ENCODE measurements at places on chromosomes 1 and 21.

DNA sequence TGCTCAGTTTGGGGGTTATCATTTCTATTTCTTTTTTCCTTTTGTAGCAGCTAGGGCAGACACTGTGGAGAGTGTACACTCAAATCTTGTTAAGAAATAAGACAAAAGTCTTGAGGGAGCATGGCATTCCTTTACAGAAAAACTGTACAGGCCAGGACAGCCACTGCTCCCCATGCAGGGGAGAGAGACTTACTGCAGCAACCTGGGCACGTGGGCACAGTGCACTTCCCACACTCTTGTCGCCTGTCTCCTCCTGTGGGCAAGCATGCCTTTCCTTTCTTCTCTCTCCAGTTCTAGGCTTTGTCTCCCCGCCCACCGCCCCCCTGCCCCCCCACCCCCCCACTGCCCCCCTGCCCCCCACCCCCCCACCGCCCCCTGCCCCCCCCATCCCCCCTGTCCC lies 51.9 kb downstream of the PHC2 start:
- no peak for DNase-seq

- DNase-seq: no peak
Measured at GRCh38 chr1:89953929-89954328, 41.0 kb upstream of the ZNF326 start.

GRCh38 chr1:179984942-179985341 lies 30.3 kb downstream of the CEP350 start:
- DNase-seq: no peak

DNA sequence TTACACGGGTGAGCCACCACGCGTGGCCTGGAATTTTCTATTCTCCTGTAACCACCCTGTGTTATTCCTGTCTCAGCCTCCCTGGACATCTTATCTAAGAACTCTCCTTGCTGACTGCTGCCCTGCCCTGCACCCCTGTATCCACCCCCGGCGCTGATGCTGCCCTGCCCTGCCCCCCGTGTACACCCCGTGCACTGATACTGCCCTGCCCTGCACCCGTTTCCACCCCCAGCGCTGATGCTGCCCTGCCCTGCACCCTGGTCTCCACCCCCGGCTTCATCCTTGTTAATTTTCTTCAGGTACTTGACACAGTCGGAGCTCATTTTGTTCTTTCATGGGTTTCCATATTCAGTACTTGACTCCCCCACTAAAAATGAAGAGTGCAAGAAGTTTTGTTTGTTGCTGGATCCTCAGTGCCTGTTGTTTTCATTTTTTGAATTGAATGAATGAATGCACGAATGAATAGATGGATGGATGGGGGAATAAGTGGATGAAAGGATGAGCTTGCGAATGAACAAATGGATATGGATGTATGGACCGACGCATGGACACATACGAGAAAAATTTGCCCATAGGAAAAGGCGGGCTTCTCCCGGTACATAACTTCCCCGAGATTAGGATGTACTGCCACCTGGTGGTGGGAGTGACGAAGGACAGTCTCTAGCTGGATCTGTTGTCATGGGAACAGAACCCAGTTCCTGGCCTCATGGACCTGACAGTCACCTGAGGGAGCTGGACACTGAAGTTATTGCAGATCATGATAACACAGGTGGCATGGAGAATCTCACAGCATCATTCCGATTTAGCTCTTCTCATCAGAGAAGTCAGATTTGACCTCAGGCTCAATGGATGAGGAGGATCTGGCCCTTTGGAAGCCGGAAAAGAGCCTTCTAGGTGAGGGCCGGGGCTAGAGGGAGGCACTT lies 14.9 kb downstream of the AADACL4 start:
- DNase-seq: peak; percentile 29

DNA sequence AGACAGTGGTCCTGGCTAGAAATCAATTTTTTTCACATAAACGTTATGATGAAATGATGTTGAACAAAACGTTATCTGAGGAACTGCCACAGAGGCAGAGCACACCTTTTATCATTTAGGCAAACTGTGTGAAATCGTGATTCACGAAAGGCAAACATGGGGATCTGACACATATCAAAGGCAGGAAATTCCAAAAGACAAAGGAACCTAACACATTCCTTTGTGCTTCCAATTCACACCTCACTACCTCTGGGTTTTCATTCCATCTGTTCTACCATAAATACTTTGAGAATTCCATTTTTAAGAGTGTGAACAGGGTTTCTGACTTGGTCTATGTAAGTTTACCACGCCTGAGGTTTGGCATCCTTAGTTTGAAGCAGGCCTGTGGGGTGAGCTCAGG lies 119.5 kb upstream of the KRTAP19-8 start:
- DNase-seq: no peak

DNA sequence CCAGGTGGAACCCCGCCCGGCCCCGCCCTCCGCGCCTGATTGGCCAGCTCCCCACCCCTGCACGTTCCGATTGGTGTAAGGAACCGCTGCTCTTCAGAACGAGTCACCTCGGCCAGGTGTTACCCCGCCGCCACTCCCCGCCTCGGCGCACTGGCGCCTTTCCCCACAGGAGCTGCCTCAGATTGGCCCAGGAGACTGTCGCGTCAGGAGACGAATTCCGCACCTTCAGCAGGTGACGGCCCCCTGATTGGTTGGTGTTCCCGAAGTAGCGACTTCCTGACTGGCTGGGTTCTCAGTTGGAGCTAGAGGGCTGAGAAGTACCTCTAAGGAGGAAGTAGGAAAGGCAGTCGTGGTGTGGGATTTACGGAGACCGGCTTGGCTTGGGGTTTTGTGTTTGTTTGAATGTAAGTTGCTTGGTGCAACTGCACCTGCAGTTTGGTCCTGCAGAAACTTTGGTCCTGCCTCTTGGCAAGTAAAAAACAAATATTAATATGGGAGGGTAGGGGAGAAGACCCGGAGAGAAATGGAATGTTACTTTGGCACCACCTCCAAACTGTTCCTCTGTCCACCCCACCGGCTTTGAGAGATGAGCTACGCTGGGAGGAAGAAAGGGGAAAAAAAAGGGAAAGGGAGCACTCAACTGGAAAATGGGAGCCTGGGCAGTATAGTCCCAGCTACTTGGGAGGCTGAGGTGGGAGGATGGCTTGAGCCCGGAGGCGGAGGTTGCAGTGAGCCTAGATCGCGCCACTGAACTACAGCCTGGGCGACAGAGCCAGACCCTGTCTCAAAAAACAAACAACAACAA lies 415 bp upstream of the F11R start:
- DNase-seq: no peak

DNA sequence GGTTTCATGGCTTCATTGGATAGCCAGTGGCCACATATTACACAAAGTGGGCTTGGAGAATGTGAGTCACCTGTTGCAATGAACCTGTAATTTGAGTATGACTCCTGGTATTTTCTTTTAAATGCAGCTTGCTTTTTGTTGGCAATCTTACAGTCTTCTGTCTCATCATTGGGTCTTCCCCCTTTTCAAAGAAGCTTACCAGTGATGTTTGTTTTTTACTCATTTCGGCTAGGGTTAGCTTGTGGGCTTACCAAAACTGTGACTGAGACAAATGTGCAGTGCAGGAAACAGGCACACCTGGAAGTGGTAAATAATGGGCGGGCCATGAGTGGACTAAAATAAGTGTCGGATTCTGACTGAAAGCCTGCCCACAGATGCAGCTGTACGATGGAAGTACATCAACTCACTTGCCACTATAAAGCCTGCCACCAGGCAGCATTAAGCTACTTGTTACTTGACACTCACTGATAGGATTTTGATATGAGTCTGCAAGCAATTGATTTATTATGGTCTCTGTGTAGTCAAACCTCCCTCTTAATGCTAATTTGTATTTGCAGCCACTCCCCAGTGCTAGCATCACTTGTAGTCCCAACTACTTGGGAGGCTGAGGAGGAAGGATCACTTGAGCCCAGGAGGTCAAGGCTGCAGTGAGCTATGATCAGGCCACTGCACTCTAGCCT lies 4.2 kb downstream of the HHAT start:
- DNase-seq: no peak

DNA sequence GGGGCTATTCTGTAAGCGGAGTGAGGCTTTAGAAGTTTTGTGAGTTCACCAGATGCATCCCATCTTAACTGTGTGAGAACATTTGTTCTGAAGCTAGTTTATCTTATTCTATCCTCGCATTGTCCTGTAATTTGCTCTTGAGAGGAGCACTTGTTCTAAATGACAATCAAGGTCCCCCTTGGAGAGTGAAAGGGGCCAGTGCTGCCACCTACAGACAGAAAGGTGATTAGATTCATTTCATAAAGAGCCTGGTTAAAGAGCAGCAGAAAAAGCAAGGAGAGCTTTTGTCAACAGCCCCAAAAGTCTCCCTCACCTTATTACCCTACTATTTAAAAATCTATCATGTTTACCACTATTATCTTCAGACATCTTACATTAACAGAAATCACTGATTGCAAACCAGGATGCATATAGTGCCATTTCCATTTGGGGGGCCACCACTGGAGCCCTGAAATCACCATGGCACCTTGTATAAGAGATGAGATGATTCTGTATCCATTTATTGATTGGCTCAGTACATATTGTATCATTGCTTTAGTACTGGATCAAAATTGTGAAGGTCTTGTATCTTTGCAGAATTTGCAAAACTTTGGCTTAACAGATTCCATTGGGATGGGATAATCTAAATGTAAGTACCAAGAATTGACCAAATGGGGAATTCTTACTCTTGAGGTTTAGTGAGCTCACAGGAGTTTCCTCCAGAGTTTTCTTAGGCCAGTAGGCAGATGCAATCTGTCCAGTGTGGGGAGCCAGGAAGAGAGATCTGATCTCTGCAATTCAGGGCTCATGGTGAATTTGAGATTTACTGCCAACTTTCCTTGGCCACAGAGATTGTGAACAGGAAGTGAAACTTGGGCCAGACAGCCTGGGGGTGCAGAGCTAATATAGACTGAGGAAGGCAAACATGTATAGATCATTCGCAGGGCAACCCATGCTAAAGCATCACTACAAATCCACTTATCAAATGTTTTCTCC lies 64.3 kb upstream of the TRABD2B start:
- DNase-seq: peak; percentile 6

DNA sequence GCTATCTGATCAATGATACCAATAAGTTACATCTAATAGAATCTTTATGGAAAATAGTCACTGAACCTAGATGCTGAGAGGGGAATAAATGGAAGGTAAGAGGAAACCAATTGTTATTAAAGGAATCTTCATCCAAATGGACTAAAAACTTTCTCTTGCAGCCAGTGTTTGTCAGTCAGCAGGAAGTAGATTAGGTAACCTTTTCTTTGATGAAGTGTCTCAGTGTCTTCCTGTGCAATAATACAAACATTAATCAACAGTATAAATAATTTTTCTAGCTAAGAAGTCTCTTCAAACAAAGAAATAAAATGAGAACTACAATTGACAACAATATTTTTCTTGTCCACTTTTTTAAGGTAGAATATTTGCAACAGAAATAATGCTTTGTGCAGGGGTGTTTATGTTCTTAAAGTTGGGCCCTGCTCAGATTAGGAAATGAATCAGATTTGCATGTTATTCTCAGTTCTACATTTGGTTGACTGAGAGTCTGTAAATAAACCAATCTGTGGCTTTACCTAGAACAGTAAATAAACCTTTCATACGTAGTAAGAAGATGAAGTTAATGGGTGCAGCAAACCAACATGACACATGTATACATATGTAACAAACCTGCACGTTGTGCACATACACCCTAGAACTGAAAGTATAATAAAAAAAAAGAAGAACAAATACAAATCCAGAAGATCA lies 391.4 kb downstream of the MRPL39 start:
- no peak for DNase-seq
